ENCODE measurements at places on chromosomes 5 and 9. TPM values are rescaled to one million over a fixed set of nuclear protein-coding genes. Genes with fewer than 3 reads are reported as not detected.

GRCh38 chr9:133968966-133969617 is 23.0 kb downstream of the VAV2 start:
- no peak overlapping the region for H3K27ac ChIP-seq
- H3K4me1 ChIP-seq = no peaks in the 10 kb centered on the region
- H3K4me3 ChIP-seq = no peak overlapping the region
- no peaks in the 10 kb centered on the region for H3K27me3 ChIP-seq

DNA sequence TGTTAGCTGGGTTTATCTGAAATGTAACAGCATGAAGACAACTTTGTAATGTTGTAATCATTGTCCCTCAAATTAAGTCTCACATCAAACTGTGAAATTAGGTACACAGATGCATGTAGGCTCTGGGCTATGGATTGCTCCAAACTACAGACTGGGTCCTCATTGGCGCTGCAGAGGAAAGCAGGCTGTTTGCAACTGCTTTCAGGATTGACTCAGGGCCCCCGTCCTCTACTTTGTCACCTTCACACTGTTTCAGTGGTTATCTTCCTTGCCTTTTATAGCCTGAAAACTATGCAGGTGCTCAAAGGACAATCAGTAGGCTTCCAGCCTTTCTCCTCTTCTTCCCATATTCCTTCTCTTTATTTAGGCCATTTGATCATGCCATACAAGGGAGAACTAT is 18.0 kb downstream of the GRAMD2B start:
- peaks cover 10% of the 10 kb centered on the region for H3K36me3 ChIP-seq
- peaks cover 22% of the 10 kb centered on the region for H3K4me1 ChIP-seq
- H3K27ac ChIP-seq = no peak overlapping the region
- H3K4me3 ChIP-seq = no peak overlapping the region

DNA sequence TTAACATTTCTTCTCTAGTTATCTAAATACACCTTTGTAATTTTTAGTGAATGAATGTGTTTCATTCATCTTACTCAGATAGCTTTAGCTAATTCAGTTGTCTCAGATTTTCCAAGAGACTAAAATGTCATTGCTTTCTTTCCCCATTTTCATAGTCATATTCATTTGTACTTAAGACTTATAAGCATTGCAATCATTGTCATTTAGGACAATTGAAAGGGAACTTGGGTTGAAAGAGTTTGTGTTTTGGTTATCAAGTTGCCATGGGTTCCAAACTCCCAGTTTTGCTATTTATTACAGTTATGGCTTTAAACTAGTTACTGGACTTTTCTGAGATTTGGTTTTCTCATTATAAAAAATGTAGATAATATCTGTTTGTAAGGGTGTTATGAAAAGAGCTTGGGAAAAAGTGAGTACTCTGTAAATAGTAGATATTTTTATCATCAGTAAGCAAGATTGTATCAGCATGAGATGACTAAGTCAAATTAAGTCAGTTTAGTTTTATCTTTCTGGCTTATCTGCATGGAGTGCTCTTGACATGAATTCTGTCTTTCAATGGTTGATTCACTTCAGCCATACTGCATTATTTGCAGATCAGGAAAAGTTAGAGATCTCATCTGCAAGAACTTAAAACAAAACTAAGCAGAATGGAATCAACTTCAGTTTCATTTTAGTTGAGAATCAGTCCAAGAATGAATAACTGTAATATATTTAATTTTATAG is 107.5 kb downstream of the PBX3 start:
- no peak for DNase-seq
- no peaks in the 10 kb centered on the region for H3K27me3 ChIP-seq
- no peak overlapping the region for H3K4me3 ChIP-seq

The GPBP1 gene
- total RNA-seq = 21.2 TPM

DNA sequence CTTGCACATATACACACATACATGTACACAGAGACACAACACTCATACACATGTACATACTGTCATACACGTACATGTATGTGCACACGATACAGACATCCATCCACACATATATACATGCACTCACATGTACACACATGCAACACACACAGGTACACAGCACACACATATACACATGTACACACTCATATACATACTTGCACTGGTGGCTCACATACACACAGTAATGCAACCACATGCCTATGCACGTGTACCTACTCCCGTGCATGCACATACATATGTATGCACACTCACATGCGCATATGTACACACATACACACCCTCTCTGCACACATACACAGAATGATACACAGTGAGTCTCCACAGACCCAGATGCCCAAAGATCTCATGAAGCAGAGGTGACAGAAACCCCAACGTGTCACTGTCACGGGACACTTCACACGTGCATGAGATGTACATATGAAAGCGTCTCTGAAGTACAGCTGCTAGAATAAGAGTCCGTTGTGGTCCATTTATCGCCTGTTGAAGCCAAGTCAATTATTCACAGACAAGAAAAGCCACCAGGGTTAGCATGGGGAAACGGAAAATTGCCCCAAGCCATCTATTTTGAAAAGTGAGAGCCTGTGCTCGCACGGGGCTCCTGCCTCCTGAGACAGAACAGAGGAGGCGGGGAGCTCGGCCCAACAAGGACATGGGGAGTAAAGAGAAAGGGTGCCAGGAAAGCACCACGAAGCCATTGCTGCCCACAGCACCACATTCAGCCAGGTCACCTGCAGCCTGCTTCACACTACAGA is 24.9 kb downstream of the LPCAT1 start:
- peaks cover 7% of the 10 kb centered on the region for H3K36me3 ChIP-seq
- H3K27ac ChIP-seq = no peak overlapping the region
- no peak for DNase-seq

GRCh38 chr9:98326459-98327248 is 71.2 kb upstream of the TBC1D2 start:
- DNase-seq = no peak
- no peak overlapping the region for H3K4me3 ChIP-seq
- no peaks in the 10 kb centered on the region for H3K27me3 ChIP-seq
- H3K4me1 ChIP-seq = no peaks in the 10 kb centered on the region
- no peaks in the 10 kb centered on the region for H3K36me3 ChIP-seq
- no peak overlapping the region for H3K27ac ChIP-seq

DNA sequence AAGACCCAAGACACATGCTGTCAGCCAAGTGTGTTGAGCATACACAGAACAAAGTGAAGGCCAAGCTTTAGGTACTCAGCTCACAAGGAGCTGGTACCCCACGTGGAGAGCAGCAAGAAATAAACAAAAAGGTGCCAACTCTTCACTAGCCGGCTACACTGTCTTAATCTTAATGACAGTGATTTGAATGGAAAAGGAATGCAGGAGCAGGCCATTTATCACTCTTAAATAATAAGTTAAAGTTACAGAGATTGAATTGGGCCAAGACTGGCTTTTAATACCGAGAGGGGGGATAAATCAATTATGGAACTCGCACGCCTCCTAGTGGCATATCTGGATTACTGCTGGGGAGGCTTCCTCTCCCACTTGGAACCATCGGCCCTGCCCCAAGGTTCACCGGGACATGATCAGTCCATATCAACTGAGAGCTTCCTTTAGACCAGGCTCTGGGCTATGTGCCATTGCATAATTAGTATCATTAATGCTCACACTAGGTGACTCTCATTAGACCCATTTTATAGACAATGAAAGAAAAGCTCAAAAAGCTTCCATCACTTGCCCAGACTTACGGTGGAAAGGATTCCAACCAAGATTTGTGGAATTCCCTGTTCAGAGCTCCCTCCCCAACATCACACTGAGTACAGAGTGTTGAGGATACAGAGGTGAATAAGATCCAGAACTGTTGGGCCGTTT is 94.0 kb downstream of the ACTL7B start:
- H3K36me3 ChIP-seq = no peaks in the 10 kb centered on the region
- no peaks in the 10 kb centered on the region for H3K27me3 ChIP-seq
- DNase-seq = peak; percentile 68
- H3K27ac ChIP-seq = no peak overlapping the region
- no peaks in the 10 kb centered on the region for H3K4me1 ChIP-seq

DNA sequence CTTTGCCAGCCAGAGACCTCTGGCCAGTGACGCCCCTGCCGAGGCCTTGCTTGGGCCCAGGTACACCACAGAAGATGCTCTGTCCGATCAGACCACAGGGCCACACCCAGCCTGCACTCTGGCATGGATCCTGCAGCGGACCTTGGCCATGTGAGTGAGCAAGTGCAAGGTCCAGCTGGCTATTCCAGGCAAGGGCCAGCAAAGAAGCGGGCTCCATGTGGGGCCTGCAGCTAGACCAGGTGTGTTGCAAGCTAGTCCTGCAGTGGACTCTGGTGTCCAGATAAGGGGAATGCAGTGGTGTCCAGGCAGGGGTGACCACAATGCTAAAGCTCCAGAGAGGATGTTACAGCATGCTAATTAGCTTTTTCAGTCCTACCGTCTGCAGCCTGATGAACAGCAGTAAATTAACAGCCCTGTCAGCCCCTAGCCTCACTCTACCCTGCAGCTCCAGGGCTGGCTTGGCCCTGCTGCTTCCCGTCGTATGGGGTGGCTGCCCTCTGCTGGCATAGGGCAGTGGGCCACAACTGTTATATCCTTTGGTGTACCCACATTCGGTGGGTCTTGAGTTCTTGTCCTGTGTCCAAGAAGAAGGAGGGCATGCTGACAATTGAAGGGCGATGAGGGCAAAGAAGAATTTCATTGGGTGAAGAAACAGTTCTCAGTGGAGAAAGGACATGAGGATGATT is 284.5 kb upstream of the POU5F2 start:
- H3K4me1 ChIP-seq = no peaks in the 10 kb centered on the region
- H3K36me3 ChIP-seq = no peaks in the 10 kb centered on the region

- no peak overlapping the region for H3K4me3 ChIP-seq
- H3K4me1 ChIP-seq = no peaks in the 10 kb centered on the region
- no peaks in the 10 kb centered on the region for H3K27me3 ChIP-seq
- H3K27ac ChIP-seq = no peak overlapping the region
- no peaks in the 10 kb centered on the region for H3K36me3 ChIP-seq
- DNase-seq = no peak
Measured at GRCh38 chr9:136292591-136293448, 11.1 kb downstream of the CCDC187 start.

The WNT8A gene
- not detected for total RNA-seq

The COL5A1 gene
- 99.6 TPM for total RNA-seq

- H3K4me1 ChIP-seq = no peaks in the 10 kb centered on the region
- H3K36me3 ChIP-seq = no peaks in the 10 kb centered on the region
- no peak overlapping the region for H3K27ac ChIP-seq
- no peaks in the 10 kb centered on the region for H3K27me3 ChIP-seq
- no peak for DNase-seq
Measured at GRCh38 chr9:33233626-33234342, 6.2 kb upstream of the SPINK4 start.

The AHRR gene
- total RNA-seq = not detected

DNA sequence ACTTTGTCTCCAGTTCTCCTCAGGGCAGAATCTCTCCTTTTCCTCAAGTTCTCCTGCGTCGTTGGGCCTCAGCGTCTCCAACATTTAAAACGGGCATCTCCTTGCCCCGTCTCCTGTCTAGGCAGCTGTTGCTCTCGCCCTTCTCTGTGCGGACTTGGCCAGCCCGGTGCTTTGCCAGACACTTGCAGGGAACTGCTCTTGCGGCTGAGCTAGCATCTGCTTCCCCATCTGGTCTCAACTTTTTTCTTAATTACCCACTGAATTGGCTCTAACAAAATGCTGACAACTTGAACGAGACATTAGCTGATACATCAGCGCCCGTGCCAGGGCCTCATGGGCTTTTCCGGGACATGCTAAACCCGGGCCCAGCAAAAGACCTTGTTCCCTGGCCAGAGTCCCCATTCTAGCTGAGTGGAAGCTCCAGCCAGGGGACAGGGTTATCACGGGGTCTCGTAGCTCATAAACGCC is 25.1 kb downstream of the ZNF618 start:
- no peak for DNase-seq
- H3K36me3 ChIP-seq = no peaks in the 10 kb centered on the region
- peak overlapping the region; percentile 54 for H3K27ac ChIP-seq
- no peaks in the 10 kb centered on the region for H3K27me3 ChIP-seq

DNA sequence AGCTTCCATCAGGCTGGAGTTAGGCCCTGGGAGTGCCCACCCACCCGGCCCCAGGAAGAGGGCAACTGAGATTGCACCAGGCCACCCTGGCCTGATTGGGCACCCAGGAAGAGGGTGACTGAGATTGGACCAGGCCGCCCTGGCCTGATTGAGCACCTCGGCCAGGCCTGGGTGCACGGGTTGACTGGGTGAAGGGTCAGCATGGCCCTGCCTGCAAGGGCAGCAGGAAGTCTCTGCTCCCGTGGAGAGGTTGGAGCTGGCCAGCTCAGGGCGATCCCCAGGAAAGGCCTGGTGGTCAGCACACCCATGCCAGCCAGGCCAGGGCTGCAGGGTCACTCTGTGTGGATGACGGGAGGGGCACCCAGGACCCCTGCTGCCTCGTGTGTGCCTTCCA is 11.8 kb downstream of the ADAMTSL2 start:
- no peaks in the 10 kb centered on the region for H3K36me3 ChIP-seq
- no peaks in the 10 kb centered on the region for H3K4me1 ChIP-seq
- no peak for DNase-seq
- no peak overlapping the region for H3K4me3 ChIP-seq
- no peak overlapping the region for H3K27ac ChIP-seq
- no peaks in the 10 kb centered on the region for H3K27me3 ChIP-seq

- peaks cover 51% of the 10 kb centered on the region for H3K36me3 ChIP-seq
- DNase-seq = no peak
- H3K4me3 ChIP-seq = no peak overlapping the region
- no peaks in the 10 kb centered on the region for H3K27me3 ChIP-seq
- H3K4me1 ChIP-seq = peaks cover 3% of the 10 kb centered on the region
Measured at GRCh38 chr9:134779640-134780039, 101.0 kb upstream of the FCN2 start.

The TUBB4B gene
- total RNA-seq = 403 TPM

DNA sequence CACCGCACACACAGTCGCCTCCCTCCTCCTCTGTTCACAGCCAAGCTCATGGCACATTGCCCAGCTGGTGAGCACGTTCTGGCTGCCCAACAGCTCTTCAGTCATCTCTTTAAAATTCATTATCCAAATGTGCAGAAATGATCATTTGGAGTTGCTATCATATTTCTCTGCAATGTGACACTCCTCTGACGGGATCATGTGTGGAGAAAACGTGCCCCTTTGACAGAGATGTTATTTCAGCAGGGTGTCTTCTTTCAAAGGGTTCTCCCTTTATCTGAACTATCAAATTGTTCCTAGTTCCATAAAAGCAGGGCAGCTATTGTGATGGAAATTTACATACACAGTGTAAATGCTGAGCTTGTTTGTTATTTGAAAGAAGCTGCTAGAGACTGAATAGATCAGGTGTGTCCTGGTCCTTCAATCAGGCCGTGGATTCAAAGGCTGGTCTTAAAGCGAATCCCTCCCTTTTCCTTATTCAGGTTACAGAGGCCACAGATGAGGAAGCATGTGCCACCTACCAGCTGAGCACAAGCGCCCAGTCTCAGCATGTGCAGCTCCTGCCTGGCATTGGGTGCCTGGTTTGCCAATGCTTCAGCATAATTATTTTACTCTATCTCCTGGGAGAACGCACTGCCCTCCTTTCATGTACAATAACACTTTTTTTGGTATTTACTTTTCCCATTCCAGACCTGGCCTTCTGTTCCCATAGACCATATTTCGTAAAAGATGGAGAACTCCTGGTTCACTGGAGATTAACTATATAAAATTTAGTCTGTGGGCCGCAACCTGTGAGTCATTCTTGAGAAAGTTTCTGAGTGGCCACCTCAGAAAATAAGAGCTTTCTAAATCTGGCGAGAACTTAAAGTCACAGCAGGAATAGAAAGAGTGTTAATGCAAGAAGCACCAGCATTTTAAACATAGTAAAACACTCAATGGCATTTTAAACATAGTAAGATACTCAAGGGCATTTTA is 433.7 kb downstream of the ENC1 start:
- no peaks in the 10 kb centered on the region for H3K4me1 ChIP-seq
- DNase-seq = no peak
- no peaks in the 10 kb centered on the region for H3K27me3 ChIP-seq
- H3K27ac ChIP-seq = peak overlapping the region; percentile 48
- no peaks in the 10 kb centered on the region for H3K36me3 ChIP-seq

- H3K27ac ChIP-seq = no peak overlapping the region
- no peaks in the 10 kb centered on the region for H3K36me3 ChIP-seq
- DNase-seq = no peak
- H3K4me1 ChIP-seq = no peaks in the 10 kb centered on the region
Measured at GRCh38 chr9:88259001-88259400, 120.7 kb upstream of the SPATA31C2 start.

The SLC28A3 gene
- not detected for total RNA-seq

Measured in ascending aorta (tissue), 2 donors.